ENCODE measurements at places on chromosomes 7 and 10.

GRCh38 chr7:74379938-74380337, 73.8 kb upstream of the GTF2IRD1 start:
- DNase-seq: no peak

GRCh38 chr10:119125942-119126341, 22.0 kb downstream of the DENND10 start:
- no peak for DNase-seq

- no peak for DNase-seq
Observed at GRCh38 chr7:52261057-52261456, 774.4 kb upstream of the POM121L12 start.

GRCh38 chr7:68964060-68964459, 634.2 kb upstream of the AUTS2 start:
- DNase-seq: peak; percentile 10

DNA sequence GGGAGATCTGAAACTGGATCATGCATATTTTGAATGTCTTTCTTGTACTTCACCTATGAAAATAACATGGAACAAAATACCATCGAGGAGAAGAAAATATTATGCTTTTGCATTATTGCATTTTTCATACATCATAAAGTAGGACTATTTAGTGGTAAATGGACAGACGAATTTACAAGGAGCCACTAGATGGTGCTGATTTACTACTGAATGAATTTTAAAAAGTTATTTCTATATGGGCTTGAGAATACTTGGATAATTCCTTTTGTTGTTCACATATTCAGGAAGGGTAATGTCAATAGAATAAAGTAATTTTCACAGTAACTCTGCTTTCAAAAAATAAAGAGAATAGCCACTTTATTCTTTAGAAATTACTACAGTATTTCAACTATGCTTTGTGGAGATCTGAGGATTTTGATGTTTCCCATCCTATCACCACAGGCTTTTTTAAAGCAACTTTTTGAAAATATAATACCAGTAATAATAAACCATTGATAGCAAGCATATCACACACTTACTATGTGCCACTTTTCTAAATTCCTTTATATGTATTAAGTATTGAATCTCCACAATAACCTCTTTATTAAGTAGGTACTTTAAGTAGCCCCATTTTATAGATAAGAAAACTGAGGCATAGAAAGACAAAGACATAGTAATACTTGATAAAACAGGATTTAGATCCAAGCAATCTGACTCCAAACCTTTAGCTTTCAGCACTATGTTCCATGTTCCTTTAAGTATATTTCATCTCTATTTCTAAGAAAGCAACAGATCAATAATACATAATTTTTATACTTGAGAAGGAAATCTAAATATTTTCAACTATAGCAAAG, 38.6 kb downstream of the NEBL start:
- no peak for DNase-seq

DNA sequence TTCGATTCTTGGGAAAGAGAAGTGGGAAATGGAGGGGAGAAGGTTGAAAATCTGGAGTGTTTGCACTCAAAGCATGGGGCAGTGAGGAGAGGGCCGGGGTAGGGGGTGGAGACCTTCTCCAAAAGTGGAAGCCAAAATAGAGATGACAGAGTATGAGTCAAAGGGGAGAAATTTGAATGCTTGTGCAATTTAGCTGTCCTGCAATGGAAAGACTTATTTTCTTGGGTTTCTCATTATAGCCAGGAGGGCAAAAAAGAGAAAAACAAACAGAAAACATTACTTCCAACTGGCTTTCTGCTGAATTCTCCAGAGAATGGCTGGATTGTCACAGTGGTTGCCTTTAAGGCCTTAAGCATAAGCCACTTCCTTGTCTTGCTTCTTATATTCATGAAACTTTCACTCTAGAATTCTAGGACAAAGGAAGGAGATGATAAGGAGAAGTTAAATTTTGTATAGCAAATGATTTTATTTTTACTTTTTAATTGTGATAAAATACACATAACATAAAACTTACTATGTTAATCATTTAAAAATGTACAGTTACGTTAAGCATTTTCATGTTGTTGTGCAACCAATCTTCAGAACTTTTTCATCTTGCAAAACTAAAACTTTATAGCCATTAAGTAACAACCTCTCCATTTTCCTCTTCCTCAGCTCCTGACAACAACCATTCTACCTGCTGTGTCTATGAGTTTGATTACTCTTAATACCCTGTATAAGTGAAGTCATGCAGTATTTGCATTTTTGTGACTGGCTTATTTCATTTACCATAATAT, 100.2 kb downstream of the GPR85 start:
- peak; percentile 33 for DNase-seq

DNA sequence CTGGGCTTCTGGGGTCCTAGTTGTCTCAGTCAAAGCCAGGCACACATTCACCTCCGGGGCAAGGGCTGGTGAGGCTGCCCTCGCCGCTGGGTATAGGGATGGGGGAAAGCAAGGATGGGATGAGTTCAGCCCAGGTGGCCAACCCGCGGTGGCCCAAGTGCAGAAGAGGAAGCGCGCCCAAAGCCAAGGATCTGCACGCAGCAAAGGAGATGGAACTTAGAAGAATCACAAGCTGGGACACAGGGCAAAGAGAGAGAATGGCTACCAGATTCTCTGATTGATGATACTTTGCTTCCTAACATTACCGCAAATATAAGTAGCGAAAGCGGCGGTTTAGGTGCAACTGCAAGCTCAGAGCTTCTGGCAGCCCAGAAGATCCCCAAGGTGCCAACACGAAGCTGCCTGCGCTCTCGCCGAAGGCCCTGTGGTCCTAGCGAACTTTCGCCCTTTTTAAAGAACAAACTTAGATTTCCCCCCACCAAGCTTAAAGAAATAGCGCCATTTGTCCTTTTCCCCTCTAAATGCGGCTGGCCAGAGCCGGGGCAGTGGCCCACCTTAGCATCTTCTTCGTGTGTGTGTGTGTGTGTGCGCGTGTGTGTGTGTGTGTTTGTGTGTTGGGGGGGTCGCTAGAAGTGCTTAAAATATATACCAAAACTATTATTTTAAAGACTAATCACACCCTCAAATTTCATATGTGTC, 927 bp upstream of the MKX start:
- no peak for DNase-seq

DNA sequence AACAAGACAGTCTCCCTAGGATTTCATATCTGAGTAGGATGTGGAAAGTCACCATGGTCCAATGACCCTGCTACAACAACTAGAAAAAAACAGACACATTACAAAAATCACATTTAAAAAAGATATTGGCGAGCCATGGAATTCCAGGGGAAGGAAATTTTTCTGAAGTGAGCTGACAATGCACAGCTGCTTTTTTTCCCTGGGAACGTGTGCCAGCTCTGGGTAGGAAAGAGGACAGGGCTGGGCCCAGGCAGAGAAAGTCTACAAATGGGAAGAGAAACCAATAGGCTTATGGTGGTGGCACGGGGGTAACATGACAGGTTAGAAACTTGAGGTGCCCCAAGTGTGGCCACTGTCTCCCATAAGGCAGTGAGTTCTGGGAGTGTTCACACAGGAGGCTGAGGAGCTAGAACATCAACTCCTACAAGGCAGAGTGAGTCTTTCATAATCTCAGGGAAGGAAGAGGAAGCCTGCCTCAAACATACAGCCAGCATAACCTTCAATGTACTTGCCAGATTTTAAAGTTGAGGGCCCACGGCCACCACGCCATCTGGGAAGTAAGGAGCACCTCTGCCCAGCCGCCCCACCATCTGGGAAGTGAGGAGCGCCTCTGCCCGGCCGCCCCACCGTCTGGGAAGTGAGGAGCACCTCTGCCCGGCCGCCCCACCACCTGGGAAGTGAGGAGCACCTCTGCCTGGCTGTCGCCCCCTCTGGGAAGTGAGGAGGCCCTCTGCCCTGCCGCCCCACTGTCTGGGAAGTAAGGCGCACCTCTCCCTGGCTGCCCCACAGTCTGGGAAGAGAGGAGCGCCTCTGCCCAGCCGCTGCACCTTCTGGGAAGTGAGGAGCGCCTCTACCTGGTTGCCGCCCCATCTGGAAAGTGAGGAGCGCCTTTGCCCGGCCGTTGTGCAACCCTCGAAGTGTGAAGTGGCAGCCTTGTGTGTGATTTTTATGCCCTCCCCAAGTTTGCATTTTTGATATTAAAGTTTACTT, 5.9 kb downstream of the FBXL13 start:
- no peak for DNase-seq

- DNase-seq: no peak
Observed at GRCh38 chr7:128240696-128241386, at the start of gene LEP. Gene LEP, plus strand, starts transcription at chr7:128241278. Its CDS starts 10,741 bp downstream, at chr7:128252019.

DNA sequence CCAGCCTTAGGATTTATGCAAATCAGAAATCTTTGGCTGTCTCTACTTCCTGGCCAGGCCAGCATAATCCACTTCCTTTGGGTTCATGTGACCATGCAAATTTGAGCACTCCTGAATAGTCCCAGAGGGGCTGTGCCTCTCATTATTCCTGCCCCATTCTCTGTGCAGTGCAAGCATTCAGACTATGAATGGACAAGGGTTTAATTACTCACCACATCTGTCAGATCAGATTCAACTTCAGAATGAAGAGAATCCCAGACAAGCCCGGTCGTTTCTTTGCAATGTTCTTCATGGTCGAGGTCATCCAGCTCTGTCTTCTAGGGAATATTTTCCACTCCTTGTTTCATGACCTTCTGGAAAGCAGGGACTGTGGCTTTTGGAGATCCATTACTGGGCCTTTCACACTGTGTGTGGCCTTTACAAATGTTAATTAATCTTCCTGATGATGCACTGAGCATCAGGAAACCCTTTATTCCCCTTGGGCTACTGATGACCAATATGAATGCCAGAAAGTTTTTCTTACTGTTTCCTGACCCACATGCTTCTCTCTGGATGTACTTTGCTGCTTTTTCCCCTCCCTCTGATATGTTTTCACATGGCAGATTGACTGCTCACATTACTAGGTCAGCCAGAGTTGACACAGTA, 217.6 kb upstream of the TCF7L2 start:
- DNase-seq: no peak

GRCh38 chr7:21086688-21087087, 300.0 kb upstream of the SP8 start:
- no peak for DNase-seq

DNA sequence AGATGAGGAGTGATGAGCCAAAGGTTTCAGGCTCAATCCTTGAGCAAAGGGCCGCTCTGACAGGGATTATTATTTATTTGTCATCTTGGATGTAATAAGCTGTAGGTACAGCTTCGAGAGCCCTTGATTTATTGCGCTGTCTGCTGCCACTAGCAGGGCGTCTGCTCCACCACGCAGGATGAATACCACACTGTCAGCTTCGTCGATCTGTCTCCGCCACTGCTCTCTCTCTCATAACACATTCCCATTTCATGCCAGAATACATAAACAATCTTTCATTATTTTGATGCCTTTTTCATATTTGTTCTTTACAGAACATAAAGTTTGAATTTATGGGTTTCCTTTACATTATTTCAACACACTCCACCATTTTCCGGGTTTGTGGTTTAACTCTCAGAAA, 276.6 kb downstream of the LRMDA start:
- DNase-seq: no peak

- no peak for DNase-seq
Observed at GRCh38 chr10:3848005-3848774, 63.2 kb upstream of the KLF6 start.

DNA sequence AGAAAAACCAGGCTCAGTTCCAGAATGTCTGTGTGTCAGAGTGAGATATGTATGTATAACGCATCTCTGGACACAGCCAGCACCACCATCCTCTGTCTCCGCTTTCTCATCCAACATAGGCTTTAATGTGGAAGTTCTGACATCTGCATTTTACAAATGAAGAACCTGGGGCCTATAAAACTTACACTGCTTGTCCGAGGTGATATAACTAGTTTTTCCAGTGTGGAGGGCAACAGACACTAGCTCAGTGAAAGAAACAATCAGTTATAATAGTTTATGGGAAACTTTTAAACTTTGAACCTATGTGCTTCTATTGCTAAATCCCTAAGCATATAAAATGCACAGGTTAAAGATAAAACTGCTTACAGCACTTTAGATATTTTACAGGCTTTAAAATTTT, 208.7 kb downstream of the CRPPA start:
- DNase-seq: no peak

DNA sequence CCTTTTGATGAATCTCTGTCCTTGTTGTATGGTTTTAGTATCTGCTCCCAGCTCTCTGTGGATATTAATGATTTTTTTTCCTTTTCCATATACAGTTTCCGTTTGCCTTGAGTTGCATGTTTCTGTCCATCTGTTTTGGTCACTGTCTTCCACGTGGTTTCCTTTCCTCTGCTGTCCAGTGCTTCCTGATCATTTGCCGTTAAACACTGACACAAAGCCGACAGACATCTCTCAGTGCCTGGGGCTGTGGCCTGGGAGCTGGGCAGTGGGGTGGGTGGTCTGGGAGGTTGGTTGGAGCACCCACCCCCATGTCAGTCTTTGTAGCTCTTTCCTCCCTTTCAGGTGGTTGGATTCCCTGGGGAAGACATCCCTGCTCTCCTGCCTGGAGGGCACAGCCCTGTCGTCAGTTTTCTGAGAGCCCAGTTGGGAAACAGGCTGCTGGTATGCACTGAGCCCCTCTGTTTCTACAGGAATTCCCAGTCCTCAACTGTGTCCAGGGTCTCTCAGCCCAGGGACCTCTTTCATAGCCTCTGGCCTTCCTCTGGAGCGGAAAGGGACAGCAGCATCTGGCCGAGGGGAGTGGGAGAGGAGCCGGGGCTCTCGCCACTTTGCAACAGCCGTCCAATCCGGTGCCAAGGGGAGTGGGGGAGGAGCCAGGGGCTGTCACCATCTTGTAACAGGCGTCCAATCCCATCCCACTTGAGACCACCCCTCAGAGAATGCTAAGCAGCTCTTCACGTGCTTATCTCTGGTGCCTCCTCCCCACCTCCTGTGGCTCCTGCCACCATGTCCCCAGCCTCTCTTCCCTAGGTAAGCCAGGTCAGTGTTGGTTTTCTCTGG, 26.7 kb upstream of the MKI67 start:
- DNase-seq: no peak

DNA sequence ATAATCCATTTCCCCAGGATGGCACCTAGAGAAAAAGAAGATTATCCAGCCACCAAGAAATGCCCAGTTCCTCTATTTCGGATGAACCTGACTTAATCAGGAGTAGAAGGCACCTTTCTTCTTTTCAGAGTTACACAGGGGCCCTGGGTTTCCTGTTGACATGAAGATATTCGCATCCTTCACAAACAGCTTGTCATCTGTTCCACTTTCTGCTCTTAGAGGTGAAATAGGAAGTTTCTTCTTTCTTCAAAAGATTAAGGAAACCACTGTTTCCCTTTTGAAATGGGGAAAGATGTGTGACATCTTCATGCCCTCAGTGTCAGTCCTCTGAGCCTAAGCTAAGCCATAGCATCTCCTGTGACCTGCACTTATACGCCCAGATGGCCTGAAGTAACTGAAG, 39.1 kb upstream of the RAB18 start:
- no peak for DNase-seq

- peak; percentile 68 for DNase-seq
Observed at GRCh38 chr10:119807960-119808697, 64.5 kb downstream of the MCMBP start.

DNA sequence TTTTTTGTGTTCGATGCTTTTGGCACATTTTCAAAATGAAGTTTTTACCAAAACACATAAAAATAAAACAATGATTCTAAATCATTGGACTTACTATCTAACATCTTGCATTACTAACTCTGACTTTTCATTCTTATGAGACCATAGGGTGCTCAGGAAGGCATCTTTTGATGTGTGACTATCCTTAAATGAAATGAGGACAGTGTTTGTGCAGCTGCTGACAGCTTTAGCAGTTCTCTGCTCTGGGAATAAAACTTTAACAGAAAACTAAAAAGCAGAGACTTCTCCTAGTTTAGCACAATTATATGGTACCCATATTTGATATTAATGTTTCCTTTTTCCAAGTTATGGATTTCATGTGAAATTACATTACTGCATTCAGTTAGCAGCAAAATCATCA, 471.6 kb downstream of the ARL4A start:
- DNase-seq: no peak

GRCh38 chr10:42987575-42987974, 89.3 kb upstream of the RET start:
- no peak for DNase-seq
